Stimulated activated CD8-positive, alpha-beta memory T cell treated with anti-CD3 and anti-CD28 coated beads, Interleukin-15, amount 100 ng/mL, for 4 hours (primary cell): ENCODE measurements at places on chromosomes 4 and X.

- DNase-seq: no peak
These were observed 85.2 kb downstream of the COX18 start for GRCh38 chr4:72984351-72984750.

DNA sequence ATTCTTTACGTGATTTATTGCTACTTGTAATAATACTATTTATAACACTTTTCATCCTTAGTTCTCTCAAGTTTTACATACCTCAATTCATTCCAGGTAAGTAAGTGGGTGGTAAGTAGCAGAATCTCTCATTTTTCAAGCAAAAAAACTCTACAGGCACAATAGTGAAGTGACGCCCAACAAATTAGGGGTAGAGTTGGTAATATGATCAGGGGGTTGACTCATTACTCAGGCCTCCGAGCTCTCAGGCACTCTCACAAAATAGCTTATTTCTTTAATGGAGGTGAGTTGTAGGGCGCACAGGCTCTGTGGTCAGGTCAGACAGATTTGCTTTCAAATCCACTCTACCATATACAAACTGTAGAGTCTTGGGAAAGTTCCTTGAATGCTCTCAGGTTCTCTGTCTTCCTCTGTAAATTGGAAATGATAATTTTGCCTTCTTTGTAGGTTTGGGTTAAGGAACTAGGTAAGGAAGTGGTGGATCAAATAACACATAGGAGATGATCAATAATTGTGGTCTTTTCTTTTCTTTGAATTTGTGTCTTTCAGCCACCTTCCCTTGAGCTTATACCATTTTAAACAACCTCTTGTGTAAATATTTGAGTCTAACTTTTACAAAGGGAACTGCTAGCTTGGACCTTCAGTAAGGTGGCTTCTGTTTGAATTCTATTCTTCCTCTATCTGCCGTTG, 134.9 kb upstream of the LEF1 start:
- no peak for DNase-seq

GRCh38 chr4:80101071-80101791, 28.2 kb upstream of the ANTXR2 start:
- DNase-seq: no peak

GRCh38 chrX:13077168-13077567, 32.7 kb upstream of the FAM9C start:
- DNase-seq: no peak

DNA sequence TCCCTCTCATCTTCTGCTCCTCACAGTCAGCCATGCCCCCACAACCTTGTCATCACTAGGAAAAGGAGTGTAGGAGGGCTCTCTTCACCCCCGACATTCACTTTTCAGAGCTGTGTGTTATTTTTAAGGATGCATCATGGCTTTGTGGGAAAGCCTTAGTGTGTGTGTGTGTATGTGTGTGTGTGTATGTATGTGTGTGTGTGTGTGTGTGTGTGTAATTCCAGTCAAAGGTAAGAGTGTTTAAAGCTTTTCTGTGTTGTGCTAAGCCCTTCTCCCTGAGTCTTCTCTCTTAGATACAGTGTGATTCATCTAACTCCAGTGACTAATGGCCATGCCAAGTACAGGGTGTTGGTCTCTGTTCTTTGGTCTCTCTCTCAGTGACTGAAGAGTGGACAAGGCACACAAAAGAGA, 76.6 kb downstream of the CHIC2 start:
- no peak for DNase-seq

DNA sequence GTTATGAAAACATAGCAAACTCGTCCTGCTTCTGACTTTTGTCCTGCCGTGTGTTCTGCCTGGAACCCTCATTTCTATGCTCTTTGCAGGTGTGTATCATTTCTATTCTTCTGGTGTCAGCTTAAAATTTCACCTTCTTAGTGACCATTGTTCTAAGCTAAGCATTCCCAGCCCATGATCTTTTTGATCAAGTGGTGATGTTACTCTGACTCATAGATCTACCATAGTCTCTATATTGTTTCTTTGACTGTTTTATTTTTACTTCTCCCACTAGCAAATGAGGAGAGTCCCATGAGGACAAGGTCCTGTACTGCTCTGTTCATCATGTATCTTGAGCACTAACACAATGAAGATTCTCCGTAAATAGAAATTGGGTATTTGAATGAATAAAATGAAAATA, 14.1 kb upstream of the CXCL6 start:
- DNase-seq: no peak

DNA sequence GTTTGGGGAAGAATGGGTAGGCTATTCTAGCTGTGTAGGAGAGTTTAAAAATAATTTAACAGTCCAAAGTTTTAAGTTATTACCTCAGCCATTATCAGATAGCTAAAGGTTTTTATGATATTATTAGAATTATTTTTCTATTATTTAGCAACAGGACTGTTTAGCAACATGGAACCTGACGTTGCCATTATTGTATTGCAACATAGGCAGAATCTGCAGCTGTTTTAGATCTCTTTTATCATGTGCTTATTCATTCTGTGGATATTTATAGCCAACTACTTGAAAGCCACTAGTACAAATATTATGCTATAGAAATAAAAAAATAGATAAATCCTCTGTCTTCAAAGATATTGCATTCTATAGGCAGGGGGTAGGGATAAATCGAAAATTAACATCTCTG, 382.0 kb upstream of the TRAM1L1 start:
- DNase-seq: no peak

DNA sequence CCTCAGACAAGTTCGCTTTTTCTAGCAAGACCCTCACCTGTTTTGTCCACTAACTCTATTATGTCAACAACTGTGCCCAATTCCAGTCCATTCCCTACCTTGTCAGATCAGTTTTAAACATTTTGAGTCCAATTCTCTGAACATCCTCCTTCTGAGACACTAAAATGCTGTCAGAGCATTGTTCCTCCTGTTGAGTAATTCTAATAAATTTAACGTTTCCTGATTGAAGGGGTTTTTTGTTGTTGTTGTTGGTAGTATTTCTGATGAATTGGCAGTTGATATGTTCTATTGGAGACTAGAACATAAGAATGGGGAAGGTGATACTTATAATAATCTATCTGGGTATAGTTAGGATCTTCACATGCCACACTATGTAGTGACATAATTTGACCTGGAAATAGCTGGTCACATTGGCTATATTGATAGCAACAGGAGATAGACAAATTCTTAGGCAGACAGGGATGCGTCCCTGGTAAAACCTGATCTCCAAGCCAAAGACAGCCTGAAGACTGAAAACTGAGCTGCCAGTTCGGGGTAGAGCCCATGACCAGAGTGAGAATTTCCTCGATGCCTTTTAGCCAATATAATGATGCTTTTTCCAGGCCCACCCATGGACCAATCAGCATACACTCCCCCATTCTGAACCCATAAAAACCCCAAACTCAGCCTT, 12.4 kb upstream of the CXCL2 start:
- DNase-seq: no peak

DNA sequence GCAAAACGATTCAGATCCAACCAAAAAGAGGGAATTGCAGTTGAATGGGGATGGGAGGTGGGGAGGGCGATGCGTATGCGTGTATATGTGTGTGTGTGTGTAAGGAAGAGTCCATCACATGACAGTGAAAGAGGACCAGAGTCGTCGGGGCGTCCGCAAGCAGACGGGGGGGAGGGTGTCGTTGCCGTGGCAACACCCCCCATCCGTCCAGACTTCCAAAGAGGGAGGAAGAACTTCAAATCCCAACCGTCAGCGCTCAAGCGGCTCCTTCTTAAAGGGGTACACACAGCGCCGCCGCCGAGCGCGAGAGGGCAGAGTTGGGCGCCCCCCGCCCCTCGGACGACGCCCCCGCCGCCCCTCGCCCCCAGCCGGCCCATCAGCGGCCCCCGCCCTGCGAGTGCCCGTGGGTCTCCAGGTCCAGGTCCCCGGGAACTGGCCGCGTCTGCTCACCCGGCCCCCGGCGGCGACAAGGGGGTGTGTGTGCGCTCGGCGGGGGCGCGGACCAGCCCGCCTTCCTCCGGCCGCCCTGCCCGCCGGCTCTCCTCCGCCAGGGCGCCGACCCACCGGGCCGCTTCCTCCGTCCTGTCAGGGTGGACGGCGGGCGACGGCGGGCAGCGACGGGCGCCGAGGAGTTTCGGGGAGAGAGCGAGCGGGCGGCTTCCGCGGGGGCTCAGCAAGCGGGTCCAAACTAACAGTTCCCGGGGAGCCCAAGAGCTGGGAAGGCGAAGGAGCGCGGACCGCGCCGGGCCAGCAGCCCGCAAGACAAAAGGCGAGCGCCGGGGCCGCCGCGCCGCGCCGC, 685 bp downstream of the LCORL start:
- peak; percentile 18 for DNase-seq

- DNase-seq: no peak
These were observed 32.9 kb upstream of the PTPN13 start for GRCh38 chr4:86561256-86561655.

DNA sequence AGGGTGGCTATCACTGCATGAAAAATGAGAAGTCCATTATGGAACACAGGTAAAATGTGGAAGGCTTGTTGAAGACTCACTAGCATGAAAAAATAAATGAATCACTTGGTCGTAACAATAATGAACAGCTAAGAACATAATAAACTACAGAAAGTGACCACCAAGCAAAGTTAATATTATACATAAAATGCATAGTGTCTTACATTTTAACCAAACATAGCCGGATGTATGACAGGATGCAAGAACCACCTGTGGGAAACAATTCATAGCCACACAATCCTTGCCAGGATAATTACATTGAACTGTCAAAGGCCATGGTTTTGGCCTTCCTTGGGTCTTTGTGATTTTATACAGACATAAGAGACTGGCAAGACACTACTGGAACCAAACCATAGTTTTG, 81.9 kb upstream of the ATXN3L start:
- no peak for DNase-seq

DNA sequence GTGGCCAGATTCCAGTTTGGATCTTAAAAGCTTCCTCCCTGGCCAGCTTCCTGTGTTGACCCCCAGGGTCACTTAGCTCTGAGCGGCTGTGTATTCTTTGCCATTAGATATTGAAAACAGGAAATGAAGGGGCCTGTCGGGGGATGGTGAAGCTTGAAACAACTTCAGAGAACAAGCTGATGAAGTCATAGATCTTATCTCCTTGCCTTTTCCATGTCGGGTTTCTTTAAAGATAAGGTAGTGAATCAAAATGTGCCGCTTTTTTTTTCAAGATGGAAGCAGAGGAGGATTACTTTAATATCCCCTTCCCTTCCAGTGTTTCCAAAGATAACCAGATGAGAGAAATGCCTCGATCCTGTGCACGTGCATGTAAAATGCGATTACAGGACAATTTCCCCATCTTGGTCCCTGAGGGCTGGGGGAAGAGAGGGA, 508.5 kb downstream of the MID1IP1 start:
- DNase-seq: peak; percentile 32

DNA sequence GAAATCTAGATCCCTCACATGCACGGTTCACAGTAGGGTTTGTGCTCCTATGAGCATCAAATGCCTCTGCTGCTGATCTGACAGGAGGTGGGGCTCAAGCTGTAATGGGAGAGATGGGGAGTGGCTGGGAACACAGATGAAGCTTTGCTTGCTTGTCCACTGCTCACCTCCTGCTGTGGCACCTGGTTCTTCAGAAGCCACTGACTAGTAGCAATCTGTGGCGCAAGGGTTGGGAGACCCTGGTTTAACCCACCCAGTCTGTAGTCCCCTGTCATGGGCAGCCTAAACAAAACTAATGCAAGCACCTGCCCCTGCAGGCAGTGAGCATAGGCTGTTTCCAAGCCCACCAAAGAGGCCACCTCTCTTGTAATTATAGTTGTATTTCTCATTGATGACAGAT, 116.6 kb downstream of the SHOX start:
- no peak for DNase-seq

- no peak for DNase-seq
These were observed 3.8 kb downstream of the HS3ST1 start for GRCh38 chr4:11424856-11425255.

DNA sequence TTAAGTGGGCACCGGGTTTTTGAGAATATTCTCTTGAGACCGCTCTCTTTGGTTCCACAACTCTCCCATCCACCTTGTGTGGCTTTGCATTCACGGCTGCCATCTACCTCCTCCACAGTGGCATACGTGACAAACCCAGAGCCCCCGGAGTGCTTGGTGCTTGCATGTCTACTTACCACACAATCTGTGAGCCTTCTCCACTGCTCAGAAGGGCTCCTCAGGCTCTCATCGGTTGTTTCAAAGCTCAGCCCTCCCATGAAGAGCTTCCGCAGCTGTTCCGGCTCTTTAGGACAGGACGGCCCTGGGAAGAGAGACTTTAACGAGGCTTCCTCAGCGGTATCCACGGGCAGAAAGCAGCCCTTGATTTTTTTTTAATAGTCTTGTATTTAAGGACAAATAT, 167.6 kb upstream of the ANK2 start:
- DNase-seq: no peak

DNA sequence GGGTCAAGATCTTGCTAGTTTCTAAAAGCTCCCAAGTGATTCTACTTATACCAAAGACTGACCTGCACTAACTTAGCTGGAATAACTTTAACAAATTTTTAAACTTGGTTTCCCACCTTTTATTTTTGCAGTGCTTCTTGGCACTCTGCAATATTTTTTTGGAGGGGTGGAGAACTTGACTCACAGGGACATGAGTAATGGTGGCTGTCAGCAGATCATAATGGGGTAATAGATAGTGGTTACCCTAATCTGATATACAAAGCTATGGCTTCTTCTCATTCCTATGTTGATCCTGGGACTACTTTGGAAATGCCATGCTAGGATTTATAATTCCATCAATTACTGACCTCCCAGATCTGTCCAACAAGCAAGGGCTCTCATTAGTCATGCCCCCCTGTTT, 295.7 kb downstream of the GPAT3 start:
- no peak for DNase-seq

- no peak for DNase-seq
These were observed 76.8 kb downstream of the CFAP299 start for GRCh38 chr4:80412322-80412721.
